ENCODE measurements at places on chromosomes 16 and 17. TPM values are rescaled to one million over a fixed set of nuclear protein-coding genes. Genes with fewer than 3 reads are reported as not detected.

- no peak for DNase-seq
These were observed 759.0 kb upstream of the SOX9 start for GRCh38 chr17:71361656-71362450.

DNA sequence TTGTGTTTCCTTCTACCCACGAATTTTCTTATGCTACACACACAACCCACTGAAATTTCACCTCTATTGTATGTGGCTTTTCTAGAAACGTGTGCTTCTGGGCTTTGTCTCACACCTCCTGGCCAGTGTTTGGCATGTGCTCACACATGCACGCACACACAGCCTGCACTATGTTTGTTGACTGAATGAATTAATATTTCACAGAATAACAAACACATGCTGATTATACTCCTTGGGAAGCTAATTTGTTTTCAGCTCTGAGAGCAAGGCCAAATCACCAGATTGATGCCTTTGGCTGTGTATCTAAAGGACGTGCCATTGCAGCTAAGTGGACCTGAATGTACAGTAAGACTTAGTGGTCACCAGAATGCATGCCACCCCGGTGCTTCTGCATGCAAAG, 210.7 kb downstream of the WWOX start:
- DNase-seq = no peak

DNA sequence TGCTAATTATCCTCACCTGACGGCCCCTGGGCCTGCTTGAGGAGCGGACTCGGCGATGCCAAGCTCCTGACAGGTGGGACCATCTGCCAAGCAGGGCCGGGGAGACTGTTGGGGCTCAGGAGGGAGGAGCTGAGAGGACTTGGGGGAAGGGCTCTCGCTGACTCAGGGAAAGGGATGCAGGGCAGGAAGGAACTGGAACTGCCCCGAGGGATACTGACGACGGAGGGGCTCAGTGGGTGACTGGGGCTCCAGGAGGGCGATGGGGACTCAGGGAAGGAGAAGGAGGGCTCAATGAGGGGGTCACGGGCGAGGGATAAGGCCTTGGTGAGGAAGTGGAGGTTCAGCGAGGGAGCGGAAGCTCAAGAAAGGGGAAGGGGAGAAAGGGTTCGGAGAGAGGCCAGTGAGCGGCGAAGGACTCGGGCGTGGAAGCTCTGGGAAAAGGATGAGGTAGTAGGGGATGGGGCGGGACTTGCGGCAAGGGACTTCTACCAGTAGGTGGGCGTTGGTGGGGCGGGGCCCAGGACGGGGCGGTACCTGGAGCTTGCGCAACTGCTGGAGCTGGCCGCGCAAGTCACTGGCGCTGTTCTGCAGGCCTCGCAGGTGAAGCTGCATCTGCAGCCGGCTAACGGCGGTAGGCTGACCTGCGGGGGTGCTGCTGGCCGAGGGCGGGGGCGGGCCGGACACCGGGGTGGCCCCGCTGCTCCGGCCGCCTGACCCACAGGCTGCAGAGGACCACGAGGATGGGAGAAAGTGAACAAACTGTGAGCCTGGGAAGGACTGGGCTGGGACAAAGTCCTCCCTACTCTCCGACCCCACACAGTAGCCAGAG, 46.5 kb downstream of the SRCIN1 start:
- no peak for DNase-seq

Gene SLC12A3
- not detected for total RNA-seq

- no peak for DNase-seq
These were observed 2.4 kb downstream of the OSGIN1 start for GRCh38 chr16:83955218-83956130.

- DNase-seq = no peak
These were observed 18.9 kb upstream of the HOXB9 start for GRCh38 chr17:48644910-48645557.

DNA sequence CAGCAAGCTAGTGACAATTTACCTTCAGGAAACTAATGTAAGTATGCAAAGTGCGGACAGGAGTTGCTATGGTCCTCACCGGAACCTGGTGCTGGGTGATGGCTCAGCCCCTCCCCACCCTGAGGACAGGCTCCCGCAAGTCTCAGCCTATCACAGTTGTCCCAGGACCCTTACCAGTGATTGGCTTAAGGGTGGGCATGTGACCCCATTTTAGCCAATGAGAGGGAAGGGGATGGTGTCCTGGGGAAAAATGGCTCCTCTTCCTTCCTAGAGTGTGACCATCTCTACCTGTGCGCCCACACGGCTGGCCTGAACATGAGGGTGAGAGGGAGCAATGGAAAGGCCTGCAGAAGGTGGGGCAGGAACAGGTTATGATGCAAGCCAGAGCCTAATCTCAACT, 80.4 kb downstream of the C16orf78 start:
- no peak for DNase-seq

DNA sequence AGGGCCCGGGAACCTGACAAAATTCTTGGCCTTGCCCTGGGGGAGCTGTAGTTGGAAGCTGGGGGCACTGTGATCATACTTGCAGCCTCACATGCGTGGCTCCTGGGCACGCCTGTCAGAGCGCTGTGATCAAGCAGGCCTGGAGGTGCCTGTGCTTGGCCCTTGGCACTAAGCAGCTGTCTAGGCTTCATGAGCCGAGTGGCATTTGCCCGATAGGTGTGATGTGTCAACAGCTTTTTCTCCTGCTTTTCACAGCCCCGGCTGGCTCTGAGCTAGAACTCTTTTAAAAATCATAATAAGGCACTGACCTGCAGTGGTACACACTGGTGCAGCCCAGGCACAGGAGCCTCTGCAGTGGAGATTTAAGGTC, 113.8 kb downstream of the SOCS1 start:
- DNase-seq = no peak

DNA sequence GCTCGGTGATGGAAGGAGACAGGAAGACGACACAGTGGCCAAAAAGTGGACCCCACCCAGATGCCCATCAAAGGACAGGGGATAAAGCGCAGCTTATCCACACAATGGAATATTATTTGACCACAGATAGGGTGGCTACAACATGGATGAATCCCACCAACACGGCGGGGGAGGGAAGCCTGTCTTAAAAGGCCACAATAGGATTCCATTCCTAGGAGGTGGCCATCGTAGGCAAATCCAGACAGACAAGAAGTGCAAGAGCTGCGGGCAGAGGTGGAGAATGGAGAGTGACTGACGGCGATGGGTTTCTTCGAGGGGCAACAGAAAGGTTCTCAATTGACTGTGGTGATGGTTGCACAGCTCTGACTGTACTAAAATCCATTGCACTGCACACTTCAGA, 16.0 kb downstream of the SLC38A8 start:
- DNase-seq = no peak

DNA sequence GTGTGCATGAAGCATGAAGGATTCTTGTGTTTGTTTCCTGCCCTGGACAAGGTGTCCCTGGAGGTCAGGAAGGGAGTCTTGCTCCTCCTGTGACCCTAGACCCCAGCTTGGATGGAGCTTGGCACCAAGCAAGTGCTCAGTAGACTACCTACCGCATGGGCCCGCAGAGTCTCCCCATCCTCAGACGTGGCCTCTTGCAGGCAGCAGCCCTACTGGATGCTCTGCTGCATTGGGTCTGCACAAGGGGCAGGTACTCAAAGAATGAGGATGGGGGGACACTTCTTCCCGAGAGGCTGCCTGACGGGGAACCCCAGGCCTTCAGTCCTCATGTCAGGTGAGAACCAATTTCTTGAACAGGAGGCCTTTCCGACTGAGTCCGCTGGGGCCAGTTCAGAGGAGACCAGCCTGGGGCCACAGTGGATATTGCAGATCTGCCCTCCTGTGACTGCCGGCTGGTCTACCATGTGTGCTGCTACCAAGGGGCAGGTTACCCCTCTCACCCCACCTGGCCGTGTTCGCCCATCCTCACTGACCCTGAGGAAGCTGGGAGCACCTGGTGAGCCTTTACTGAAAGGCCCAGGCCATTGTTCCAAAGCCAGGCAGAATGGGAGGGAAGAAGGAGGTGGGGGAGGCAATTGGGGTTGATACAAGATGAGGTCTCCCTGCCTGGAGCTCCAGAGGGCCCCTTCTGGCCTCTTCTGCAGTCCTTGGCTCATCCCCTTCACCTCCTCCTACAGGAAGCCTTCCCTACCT, 206.3 kb downstream of the RAB11FIP4 start:
- no peak for DNase-seq

- no peak for DNase-seq
These were observed 1.1 kb downstream of the MPP2 start for GRCh38 chr17:43905985-43906852.

- DNase-seq = no peak
These were observed 3.3 kb upstream of the N4BP1 start for GRCh38 chr16:48613061-48613957.

DNA sequence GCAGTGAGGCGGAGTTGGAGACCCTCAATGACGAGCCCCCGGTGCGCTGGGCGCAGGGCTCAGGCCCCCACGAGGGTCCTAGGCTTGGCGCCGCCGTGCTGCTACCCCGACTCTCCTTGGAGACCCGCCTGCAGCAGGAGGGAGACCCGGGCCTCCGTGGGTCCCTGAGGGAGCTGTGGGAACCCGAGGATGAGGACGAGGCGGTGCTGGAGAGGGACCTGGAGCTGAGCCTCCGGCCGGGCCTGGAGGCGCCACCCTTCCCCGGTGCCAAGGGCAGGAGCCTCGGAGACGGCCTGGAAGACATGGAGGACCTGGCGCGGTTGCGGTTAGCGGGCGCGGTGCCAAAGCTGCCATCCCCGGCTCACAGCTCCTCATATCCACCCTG, 2.3 kb downstream of the MYO15B start:
- DNase-seq = no peak

Gene GLP2R
- total RNA-seq = 0.50 TPM

Gene USH1G
- not detected for total RNA-seq

Gene KRT39
- not detected for total RNA-seq

Gene CACNA1G
- total RNA-seq = 0.17 TPM

GRCh38 chr17:5241861-5242671, 7.4 kb upstream of the SCIMP start:
- DNase-seq = no peak

DNA sequence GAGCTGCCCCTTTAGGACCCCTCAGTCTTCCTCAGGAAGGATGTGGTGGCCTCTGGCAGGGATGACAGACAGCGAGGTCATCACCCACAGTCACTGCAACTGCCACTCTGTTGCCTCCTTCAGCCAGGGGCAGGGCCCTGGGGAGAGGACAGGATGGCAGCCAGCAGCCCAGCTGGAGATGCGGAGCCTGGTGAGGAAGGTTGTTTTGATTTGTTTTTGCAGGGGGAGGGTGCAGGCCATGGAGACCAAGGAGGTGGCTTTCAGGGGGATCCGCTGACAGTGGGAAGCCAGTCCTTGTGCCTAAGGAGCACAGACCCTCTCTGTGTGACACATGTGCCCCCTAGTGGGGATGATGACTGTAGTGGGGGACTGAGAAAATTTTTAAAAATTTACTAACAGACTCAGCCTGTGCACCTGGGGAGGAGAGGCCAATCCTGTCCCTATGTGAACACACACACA, 7.4 kb downstream of the PRCD start:
- DNase-seq = peak; percentile 50

DNA sequence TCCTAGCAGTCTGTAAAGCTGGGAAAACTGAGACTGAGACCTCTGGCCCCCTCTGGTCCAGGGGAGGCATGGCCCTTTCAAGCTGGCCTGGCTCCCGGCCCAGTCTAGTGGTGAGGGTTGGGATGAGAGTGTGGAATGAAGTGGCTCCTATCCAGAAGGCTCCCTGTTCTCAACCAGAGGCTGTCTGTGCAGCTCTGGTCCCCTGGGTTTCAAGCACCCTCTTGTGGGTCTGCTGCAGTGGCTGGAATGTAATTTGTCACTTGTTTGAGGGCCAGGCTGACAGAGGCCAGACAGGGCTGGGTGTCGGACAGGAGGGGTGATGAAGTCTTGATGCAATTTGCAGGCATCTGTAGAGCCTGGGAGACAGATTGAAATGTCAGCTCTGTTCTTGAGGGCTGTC, 22.1 kb upstream of the PHF12 start:
- peak; percentile 90 for DNase-seq

DNA sequence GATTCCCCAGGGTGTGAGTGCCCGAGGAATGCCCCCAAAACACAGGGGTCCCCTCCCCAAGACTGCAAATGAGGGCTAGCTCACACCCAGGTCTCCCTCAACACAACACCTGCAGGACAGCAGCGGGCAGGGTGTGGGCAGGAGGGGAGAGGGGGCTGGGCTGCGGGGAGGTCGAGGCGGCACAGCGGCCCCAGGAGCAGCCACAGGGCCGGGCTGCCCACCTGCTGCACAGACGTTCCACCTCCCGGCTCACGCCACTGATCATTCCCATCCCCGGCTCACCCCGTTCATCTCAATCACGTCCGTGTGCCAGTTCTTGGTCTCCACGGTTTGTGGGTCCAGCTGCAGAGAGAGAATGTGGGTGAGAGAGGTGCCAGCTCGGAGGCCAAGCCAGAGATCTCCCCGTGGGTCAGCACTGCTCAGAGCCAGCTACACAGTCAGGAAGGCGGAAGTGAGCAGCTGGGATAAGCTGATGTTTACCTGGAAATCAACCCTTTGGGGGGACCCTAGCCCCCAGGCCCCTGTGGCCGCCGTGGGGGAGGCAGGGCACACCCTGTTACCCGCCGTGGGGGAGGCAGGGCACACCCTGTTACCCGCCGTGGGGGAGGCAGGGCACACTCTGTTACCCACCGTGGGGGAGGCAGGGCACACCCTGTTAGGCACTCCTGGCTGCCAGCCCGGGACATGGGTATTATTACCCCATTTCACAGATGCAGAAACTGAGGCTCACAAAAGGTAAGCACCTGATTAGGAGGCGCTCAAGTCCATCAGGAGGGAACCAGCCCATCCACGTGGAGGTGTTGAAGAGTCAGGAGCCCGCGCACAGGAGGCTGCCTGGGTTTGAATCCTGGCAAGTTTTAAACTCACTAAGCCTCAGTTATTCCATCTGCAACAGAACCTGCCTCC, 16.1 kb downstream of the TIMM22 start:
- DNase-seq = no peak

DNA sequence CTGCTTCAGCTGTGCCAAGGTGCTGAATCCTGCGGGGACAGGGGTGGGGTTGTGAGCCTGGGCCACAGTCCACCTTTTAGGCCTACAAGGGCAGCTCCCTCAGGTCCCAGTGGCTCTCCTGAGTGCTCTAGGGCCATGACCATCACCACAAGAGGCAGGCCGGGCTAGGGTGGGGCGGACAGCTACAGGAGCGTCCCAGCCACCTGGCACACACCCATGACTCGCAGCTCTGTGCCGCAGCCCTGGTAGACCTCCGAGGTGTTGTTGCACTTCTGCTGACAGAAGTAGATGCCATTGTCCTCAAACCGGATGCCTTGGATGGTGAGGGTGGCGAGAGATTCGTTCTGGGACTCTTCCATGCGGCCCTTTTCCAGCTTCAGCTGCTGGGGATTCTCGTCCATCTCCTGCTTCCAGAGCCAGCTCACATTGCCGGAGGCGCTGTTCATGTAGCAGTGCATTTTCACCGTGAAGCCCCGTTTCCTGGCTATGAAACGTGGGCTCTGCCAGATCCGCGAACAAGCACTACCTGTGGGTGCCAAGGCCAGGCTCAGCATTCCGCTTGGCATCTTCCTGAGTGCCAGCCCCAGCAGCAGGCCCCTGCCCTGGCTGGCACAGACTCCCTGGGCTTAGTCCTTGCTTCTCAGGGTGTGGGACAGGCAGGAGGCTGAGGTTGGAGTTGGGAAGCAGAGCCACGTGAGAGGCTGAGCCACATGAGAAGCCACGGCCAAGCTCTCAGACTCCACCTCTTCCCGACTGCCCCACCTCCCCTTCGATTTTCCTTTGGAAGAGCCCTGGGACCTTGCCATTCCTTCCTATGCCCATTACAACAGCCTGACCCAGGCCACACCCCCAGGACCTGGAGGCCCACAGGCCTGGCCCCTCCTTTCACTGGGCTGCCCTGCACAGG, 2.0 kb downstream of the CD79B start:
- DNase-seq = no peak

GRCh38 chr16:16095646-16096045, 127.6 kb downstream of the ABCC6 start:
- DNase-seq = no peak

- no peak for DNase-seq
These were observed 149.6 kb downstream of the PITPNC1 start for GRCh38 chr17:67526700-67527099.

- DNase-seq = peak; percentile 46
These were observed 24.6 kb upstream of the COX10 start for GRCh38 chr17:14044702-14045101.

Measured in A172 (cell line).